GM12878 (cell line): ENCODE measurements at places on chromosomes 2 and 18.

DNA sequence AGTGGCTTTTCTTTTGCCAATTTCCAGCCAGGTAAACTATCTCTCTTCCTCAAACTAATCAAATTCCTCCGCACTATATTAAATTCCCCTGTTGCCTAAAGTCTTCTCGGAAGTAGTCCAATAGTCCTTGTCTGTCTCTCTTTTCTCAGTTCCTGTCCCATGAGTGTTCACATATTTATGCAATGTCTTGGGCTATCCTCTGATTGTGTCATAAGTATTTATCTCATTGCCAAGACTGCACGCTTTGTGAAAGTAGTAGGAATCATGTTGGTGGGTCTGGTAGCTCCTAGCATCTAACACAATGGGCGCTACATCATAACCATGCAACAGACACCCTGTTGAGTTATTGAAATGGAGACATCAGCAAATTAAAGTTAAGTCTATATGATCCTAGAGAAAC lies 59.9 kb upstream of the POU3F3 start:
- DNase-seq: no peak

DNA sequence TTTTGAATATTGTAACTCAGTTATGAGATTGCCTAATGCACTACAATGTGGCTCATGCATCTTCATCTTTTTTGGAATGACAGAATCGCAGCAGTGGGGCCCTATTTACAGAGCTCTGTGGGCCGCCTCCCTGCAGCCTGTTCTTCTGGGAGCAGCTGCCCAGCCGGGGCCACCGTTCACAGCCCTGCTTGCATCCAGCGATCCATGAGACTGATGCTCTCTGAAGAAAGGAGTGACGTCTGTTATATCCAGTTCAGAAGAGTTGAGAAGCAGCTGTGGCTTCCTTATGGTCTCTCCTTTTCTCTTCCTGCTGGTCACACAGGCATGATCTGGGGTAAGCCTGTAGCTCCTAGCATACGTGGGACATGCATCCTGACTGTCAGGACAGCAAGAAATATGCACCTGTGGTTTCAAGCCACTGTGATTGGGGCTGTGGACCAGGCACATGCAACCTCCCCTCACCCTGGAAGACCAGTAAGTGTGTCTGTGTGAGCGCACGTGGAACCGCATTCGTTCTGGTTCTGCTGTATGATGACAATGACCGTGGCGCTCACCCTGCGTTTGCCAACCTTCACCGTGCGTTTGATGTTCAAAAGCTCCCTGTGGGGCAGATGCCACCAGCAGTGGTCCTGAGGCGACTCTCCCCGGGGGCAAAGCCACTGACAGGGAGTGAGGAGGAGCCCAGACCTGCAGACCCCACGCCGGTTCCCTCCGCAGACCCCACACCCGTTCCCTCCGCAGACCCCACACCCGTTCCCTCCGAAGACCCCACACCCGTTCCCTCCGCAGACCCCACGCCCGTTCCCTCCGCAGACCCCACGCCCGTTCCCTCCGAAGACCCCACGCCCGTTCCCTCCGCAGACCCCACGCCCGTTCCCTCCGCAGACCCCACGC lies 189.8 kb downstream of the TMEM18 start:
- DNase-seq: no peak

DNA sequence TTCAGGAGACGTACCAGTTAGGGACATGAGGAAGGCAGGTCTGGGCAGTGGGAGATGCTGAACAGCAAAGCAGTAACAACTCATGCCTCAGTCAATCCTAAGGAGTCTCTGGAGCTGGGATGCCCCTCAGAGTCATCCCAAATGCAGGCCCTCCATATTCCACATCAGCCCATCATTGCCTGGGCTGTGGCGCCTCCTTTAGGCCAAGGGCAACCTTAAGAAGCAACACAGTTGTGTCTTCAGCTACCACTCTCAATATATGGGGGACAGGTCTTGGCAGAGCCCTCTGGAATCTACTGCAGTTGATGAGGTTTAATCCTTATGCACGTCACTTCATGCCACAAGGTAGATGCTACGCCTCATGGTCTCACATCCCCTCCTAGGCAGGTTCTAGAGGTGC lies 682.0 kb upstream of the RAB6C start:
- DNase-seq: no peak

DNA sequence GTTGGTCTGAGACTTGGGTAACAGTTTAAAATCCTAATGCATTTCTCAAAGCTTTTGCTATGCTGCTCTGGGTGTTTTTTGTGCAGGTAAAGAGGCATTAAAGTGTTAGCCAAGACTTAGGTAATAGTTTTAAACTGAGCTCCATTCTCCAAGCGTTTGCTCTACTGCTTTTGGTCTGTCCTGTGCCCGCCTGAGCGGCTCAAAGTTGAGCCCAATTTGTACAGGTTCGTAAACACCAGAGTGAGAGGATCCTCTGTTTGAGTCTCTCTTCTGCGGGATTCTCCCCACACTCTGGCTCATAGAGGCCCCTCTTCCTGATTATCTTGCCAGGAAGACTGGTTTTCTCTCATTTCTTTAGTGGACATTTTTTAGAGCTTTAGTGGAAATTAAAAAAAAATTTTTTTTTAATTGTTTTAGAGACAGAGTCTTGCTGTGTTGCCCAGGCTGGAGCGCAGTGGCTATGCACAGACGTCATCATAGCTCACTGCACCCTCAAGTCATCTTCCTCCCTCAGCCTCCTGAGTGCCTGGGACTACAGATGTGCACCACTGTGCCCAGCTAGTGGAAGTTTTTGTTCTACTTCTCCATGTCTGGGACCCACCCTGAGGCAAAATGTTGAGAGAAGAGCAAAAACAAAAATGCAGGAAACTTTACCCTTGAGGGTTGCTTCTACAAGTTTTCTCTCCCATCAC lies 16.6 kb downstream of the CCDC138 start:
- no peak for DNase-seq

- DNase-seq: no peak
These were observed 907 bp downstream of the FHL2 start for GRCh38 chr2:105397953-105398335.

DNA sequence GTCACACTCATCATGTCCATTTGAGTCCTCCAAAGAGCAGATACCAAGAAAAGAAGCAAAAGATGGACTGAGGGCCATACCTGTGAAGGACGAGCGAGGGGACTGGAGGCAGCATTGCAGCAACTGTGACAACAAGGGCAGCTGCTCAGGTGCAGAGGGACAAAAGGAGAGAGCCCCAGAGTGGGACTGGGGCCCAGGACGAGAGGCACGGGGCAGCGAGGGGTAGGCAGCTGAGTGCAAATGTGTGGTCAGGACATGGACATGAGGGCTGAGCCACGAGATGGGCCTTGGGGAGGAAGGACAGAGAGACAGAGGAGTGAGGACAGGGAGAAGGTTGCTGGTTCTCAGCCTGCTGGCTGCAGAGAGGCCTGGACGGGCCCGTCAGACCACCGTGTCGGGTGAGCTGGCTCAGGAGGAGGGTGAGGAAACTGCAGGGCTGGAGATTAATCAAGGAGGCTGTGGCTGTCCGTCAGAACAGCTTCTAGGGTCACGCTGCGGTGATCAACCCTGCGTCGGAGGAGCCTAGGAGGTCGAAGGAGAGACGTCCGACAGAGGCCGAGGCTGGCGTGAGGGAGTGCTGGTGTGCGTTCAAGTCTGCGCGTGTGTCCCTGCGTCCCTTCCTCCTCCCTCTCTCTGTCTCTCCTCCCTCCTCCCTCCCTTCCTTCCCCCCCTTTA lies 206.8 kb upstream of the HDAC4 start:
- no peak for DNase-seq

GRCh38 chr2:161096336-161096735 lies 63.9 kb upstream of the TANK start:
- DNase-seq: no peak

DNA sequence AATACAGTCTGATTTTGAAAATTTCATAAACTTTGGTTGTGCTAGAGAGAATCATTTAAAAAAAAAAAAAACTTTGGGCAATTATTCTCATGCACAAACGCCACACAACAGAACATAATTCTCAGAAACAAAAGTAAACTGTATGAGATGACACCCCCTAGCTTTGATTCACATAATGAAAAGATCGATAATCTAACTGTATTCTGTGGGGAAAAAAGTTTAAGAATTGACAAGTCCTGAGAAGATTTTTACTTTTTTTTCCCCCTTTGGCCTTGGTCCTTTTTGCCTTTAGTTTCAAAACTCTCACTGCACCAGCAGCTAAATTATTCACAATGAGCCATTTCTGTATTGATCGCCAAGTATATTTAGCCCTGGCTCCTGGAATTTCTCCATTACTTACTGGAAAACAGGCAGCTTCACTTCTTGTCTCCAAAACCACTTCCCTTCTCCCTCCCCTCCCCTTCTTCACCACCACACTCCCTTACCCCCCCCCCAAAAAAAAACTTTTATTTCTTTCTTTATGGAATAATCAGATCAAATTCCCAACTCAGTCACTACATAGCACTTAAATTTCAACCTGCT lies 2.0 kb downstream of the IKZF2 start:
- no peak for DNase-seq

DNA sequence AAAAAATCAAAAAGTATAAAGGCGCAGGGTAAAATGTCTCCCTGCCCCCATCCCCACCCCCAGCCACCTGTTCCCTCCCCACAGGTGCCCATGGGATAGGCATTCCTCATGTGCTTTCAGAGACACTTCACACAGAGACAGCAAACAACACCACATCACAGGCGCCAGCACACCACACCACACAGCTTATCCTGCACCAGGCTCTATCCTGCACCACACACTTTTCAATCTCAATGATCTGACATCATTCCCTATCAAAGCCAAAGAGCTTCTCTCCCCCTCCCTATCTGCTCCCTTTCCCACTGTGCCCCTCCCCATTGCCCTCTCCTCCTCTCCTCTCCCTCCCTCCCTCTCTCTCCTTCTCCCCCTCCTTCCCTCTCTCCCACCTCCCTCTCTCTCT lies 15.5 kb downstream of the FAM178B start:
- DNase-seq: no peak

- DNase-seq: no peak
These were observed 24.5 kb upstream of the PPP4R1 start for GRCh38 chr18:9638886-9639285.

DNA sequence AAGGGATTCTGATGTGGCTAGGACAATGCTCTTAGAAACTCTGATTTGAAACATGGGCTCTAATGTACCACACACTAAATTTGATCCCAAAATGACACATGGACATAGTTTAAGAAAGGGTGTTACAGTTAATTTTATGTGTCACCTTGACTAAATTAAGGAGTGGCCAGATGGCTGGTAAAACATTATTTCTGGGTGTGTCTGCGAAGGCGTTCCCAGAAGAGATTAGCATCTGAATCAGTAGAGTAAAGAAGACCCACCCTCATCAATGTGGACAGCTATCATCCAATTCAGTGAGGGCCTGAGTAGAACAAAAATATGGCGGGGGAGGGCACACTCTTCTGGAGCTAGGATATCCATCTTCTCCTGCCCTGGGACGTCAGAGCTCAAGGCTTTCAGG lies 283.1 kb upstream of the CHAC2 start:
- DNase-seq: no peak

DNA sequence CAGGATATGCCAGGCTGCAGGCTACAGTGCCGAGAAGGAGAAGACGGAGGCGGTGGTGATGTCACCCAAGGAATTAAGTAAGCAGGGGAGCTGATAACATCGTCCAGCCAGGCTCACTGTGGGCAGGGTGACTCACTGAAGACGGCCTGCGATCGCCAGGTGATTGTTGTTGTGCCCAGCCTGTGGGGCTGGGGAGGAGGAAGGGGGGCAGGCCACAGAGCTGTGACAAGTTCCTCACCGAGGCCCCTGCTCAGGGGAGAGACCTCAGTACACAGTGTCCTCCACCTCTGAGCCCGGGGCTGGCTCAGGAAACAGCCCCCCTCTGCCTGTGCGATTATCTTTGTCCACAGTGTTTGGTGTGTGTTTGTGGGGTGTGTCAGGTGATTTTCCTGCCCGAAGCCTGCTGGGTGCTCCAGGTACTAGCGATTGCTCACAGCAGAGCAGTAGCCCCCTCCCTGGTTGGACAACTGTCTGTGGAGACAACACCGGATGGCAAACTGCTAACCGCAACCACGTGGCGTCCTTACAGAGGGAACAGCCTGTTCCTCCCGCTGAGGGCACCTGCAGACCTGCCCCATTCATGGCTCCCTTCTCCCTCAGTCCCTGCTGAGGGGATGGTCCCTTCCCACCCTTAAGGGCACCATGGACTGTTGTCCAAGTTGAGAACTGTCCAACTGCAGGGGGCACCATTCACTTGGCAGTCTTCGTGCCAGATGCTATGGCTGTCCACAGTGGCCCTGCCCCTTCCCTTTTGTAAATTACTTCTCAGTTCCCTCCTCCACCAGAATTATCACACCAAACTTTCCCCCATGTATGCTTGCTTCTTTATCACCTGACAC lies 95.1 kb downstream of the ZFP36L2 start:
- DNase-seq: no peak

GRCh38 chr2:128941751-128942150 lies 623.1 kb upstream of the HS6ST1 start:
- no peak for DNase-seq

- DNase-seq: no peak
These were observed 25.5 kb upstream of the PXDN start for GRCh38 chr2:1769703-1770422.

- peak; percentile 90 for DNase-seq
These were observed 25.2 kb upstream of the FAM117B start for GRCh38 chr2:202609381-202610145.

- no peak for DNase-seq
These were observed 388.3 kb downstream of the CTNNA2 start for GRCh38 chr2:79901161-79901560.

DNA sequence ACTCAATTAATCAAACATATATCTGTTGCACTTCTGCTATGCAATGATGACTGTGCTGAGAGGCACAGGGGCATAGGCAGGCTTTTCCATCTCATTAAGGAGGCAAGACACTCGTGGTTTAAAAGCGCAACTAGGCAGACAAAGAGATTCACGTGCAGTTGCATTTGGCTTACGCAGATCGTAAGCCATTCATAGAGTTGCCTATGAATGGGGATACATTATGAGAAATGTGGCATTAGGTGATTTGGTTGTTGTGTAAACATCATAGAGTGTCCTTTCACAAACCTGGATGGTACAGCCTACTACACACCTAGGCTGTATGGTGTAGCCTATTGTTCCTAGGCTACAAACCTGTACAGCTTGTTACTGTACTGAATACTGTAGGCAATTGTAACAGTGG lies 284.7 kb downstream of the DCC start:
- no peak for DNase-seq

GRCh38 chr18:37674570-37674969 lies 109.0 kb upstream of the CELF4 start:
- DNase-seq: no peak

GRCh38 chr18:36378205-36378604 lies 80.7 kb downstream of the FHOD3 start:
- no peak for DNase-seq
